SW 1271 (cell line): ENCODE measurements at places on chromosomes 6 and 20.

GRCh38 chr6:165317723-165318122 lies 8.3 kb upstream of the C6orf118 start:
- no peak for DNase-seq

- DNase-seq: no peak
Measured at GRCh38 chr6:35487658-35488516, 9.0 kb downstream of the TEAD3 start.

DNA sequence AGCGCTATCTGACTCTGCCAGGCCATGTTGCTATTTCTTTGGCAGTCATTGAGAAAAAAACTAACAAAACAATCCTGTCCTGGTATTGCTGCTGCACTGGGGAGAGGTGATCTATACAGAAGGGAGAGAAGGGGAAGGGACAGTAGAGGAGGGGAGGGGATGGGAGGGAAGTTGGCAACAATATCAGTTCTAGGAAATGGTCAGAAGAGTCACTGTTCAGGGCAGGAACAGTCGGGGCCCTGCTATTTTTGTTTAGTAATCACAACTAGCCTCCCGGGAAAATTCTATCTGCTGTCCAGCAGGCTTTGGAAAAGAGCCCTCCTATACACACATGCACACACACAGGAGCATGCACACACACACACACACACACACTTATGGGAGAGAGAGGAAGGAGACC lies 142.3 kb upstream of the CARMIL1 start:
- DNase-seq: no peak

DNA sequence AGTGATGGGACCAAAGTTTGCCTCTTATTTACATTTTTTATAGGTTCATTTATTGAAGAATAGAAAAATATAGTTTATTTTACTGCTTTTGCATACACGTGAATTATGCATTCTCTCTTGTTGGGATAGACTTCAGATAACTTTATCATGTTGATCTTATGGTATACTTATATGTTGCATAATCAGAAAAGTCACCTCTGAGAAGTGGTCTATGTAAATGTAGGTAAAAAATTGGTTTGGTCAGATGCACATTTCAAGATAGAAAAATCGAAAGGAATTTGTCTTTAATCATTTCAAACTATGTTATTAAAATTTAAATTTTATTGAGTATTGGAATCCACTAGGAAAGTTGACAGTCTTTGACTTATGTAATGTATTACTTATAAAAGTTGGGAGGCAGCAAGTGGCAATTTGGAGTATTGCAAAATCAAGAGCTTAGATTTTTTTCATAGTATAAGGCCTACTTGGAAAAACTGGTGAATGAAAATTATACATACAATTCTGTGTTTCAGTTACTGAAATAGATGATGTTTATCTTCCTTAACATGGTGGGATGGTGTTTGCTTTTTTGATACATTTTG lies 2.4 kb downstream of the PHF3 start:
- no peak for DNase-seq

DNA sequence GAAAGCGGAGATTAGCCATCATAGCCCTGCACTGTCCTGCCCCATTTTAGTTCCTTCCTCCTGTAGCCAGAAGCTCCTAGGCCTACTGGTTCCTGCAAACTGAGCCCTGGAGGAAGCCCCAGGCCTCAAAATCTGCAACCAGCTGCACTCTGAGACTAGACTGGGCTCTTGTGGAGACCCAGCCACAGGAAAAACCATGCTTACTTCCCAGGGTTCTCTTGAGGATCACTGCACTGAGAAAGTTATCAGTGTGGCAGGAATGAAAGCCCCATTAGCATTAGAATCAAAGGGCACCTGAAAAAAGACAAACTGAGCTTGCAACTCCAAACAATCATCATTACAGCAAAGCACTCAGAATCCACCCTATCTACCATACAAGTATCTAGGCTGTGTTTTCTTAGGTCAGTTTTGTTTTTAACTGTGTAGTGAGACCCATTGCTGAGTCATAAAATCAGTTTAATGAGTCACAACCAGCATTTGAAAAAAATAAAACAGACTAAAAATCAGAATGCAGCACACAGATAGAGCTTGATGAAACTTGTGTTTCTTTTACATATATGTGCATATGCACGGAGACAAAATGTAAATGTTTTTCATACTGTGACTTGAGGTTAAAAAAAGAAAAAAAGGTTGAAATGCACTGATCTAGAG lies 91.0 kb downstream of the UNC5CL start:
- no peak for DNase-seq

DNA sequence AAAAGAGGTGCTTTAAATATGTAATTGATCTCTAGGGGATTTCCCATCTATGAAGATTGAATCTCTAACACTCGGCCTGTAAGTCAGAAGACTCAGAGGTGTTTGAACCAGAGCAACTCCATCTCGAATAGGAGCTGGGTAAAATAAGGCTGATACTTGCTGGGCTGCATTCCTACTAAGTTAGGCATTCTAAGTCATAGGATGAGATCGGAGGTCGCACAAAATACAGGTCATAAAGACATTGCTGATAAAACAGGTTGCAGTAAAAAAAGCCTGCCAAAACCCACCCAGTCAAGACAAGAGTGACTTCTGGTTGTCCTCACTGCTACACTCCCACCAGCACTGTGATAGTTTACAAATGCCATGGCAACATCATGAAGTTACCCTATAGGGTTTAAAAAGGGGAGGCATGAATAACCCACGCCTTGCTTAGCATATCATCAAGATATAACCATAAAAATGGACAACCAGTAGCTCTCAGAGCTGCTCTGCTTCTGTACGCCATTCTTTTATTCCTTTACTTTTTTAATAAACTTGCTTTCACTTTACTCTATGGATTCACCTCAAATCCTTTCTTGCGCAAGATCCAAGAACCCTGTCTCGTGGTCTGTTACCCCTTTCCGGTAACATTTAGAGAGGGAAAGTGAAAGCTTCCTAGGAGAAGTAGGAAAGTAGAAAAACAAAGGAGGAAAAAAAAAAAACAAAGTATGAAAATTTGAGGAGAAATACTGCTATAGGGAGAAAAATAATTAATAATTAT lies 129.7 kb upstream of the PHACTR1 start:
- no peak for DNase-seq

- no peak for DNase-seq
Measured at GRCh38 chr20:20363434-20363798, 4.5 kb upstream of the INSM1 start.

- no peak for DNase-seq
Measured at GRCh38 chr6:89975991-89976693, 81.9 kb downstream of the GJA10 start.

GRCh38 chr20:5044075-5044620 lies 42.8 kb upstream of the SLC23A2 start:
- DNase-seq: no peak

DNA sequence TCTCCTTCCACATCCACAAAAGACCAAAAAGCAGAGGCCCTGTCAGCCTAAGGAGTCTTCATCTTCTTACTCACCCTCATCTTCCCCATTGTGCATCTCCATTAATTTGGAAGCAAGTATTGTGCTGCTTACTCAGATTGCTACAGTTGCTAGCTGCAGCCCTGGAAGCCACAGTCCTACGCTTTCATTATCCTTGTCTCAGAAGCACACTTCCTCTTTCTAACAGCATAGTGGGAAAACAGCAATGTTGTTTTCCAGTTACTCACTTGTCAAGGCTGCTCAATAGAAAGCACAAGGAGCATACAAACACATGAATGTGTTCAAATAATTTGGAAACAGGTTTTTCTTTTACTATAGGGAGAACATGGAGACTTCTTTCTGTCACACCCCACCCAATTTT lies 76.6 kb upstream of the RBM24 start:
- no peak for DNase-seq

GRCh38 chr6:159646116-159646515 lies 46.9 kb downstream of the SOD2 start:
- no peak for DNase-seq

DNA sequence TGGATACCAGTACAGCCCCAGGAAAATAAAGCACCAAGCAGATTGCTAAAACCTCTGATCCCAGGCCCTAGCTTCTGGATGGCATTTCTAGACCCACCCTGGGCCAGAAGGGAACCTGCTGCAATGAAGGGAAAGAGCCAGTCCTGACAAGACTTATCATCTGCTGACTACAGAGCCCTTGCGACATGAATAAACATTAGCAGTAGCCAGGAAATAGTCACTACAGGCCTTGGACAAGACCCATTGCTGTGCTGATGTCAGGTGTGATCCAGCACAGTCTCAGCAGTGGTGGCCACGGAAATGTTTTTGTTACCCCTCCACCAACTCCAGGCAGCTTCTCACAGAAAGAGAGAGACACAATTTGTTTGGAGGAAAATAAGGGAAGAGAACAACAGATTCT lies 399.3 kb downstream of the HAO1 start:
- no peak for DNase-seq

DNA sequence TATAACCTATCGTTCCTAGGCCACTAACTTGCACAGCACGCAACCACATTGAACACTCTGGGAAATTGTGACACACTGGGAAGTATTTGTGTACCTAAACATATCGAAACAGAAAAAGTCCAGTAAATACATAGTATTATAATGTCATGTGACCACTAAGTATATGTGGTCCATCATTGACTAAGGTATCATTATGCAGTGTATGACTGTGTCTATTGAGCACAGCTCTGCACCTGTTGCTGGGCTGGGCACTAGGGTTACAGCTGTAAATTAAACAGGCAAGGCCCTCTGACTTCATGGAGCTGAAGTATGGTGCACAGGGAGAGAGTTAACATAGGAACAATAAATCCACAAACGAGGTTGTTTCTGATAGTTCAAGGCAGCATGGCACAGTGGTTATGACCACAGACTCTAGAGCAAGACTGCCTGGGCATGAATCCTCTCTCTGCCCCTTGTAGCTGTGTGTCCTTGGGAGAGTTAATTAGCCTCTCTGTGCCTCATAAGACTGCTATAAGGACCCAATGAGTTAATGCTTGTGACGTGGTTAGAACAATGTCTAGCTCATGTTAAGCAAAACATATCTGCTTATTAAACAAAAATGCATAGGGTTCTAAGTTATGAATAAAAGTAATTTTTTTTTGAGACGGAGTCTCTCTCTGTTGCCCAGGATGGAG lies 10.6 kb downstream of the BCAS1 start:
- DNase-seq: no peak

DNA sequence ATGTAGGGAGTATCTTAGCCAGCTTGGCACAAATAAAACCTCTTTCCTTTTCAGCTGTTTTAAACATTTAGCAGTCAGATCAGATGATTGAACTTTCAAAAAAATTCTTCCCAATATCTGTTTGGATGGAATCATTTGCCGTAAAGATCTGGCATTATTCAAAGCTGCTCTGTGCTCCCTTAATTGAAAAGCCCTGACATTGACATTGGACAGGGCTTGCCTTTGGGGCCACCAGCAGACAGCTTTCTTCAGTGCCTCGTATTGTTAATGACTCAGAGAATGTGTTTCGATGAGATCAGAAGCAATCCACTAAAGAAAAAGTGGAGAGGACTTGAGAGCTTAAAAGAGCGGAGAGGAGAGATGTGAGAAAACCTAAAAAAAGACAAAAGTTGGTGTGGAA lies 343.5 kb downstream of the NRN1 start:
- DNase-seq: no peak

DNA sequence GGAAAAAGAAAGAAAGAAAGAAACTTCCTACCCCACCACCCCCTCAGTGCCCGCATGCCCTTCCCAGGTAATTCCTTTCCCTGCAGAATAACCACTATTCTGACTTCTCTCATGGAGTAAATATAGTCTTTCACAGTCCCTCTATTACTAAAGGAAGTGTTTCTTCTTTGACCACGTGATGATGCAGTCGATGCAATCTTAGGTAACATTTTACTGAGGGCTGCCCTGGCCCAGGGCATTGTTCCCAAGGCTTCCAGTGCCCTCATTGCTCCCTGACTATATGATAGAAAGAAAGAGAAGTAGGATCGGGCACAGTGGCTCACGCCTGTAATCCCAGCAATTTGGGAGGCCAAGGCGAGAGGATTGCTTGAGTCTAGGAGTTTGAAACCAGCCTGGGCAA lies 29.1 kb downstream of the ARHGAP40 start:
- no peak for DNase-seq

GRCh38 chr20:10094566-10095173 lies 59.9 kb downstream of the ANKEF1 start:
- DNase-seq: peak; percentile 6

DNA sequence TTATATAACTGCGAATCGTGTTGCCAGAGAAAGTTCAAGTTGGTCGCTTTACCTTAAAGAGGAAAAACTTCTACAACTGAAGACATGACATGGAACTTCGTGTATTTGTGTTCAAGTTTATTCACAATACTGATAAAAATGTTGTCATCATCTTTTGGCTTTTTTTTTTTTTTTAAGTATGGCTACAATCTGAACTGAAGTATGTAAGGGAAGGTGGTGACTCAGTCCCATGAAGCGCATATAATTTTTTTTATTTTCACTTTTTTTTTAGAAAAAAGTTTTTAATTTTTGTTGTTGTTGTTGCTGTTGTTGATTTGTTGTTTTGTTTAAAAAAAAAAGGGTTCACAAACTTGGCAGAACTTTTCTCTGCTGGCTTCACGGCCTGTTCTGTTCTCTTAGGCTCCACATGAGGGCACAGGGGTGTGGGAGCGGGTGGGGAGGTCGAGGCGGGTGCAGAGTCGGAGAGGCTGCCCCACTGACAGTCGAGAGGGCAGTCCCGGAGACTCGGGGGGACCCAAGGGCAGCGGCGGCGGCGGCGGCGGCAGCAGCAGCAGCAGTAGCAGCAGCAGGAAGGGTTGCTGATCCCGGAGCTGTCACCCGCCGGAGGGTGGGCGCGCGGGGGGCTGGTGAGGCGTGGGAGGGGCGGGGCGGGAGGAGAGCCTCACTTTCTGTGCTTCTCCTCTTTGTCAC lies 17.0 kb downstream of the TFAP2A start:
- DNase-seq: no peak

GRCh38 chr6:16781348-16782169 lies 20.3 kb upstream of the ATXN1 start:
- no peak for DNase-seq

GRCh38 chr20:47950913-47951283 lies 165.6 kb upstream of the SULF2 start:
- no peak for DNase-seq

DNA sequence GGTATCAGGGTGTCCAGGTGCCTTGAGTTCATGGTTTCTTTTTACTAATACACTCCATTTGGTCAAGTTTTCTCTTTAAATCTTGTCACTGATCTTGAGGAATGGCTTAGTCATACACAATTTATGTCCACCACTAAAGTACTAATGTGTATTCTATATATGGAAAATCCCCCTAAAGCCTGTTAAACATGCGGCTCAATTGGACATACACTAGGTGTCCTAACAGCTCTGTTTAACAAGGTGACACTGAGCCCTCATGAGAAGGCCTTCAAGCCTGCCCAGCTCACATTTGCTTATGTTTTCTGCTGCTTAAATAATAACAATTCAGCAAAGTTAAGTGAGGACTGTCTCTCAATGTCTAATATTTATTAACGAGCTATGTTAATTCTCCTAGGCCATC lies 31.5 kb downstream of the PDE7B start:
- no peak for DNase-seq

- no peak for DNase-seq
Measured at GRCh38 chr6:101730954-101731353, 337.4 kb downstream of the GRIK2 start.

- DNase-seq: no peak
Measured at GRCh38 chr20:62922451-62922921, 3.8 kb downstream of the DIDO1 start.

- DNase-seq: no peak
Measured at GRCh38 chr6:33944686-33945411, 141.0 kb upstream of the MLN start.

GRCh38 chr6:47106216-47106615 lies 64.1 kb upstream of the ADGRF1 start:
- DNase-seq: no peak
